ENCODE measurements at places on chromosomes 7 and 10. TPM values are rescaled to one million over a fixed set of nuclear protein-coding genes. Genes with fewer than 3 reads are reported as not detected.

Gene PLEKHS1
- 1.0 TPM for total RNA-seq

Gene ARHGEF5
- total RNA-seq = 3.3 TPM

Gene SPACDR
- not detected for total RNA-seq

Gene IFIT1
- 788 TPM for total RNA-seq

Gene CYP2C8
- total RNA-seq = not detected

Gene POLR2J
- total RNA-seq = 81.8 TPM

Gene SPDYE6
- total RNA-seq = not detected

Gene LRRC72
- not detected for total RNA-seq

Gene UPK3B
- total RNA-seq = not detected

Gene RBP3
- total RNA-seq = not detected

Gene GPNMB
- total RNA-seq = 11.3 TPM

Gene KAZALD1
- total RNA-seq = 12.5 TPM

Gene ADAP1
- 0.84 TPM for total RNA-seq

Gene GALNT17
- total RNA-seq = not detected

Gene HOXA9
- 66.1 TPM for total RNA-seq

Gene SYNPO2L
- not detected for total RNA-seq

Gene ANKRD61
- total RNA-seq = 1.2 TPM

Gene ANXA8L1
- total RNA-seq = 0.37 TPM

Gene NEUROG3
- total RNA-seq = not detected
